Pulmonary artery endothelial cell (primary cell): ENCODE measurements at places on chromosomes 4 and X. TPM values are rescaled to one million over a fixed set of nuclear protein-coding genes. Genes with fewer than 3 reads are reported as not detected.

- DNase-seq = no peak
These were observed 419.1 kb downstream of the TMA16 start for GRCh38 chr4:163913571-163913970.

DNA sequence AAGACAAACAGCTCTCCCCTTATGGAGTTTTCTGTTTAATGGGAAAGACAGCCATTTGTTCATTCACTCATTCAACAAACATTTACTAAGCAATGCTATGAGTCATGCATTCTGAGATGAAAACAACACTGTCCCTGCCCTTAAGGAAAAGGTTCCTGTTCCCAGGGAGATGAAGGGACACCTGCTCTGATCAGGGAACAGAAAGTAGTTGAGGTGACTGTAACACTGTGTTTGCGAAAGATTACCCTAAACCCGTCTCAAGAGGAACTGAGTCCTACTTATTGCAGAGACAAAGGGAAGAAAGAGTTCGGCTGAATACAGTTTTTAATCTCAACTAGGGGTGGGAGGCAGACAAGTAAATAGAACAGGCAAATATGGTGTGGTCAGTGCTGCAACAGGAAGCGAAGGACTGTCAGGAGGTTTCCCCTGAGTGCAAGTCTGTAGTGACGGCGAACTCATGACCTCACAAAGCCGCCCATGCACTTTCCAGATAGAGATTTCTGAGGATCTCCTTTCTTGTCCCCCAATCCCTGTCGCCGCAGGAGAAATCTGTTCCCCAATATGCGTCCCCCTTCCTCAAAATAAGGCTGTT, 712 bp downstream of the STX18 start:
- no peak for DNase-seq

GRCh38 chr4:178320003-178320402, 877.8 kb upstream of the AGA start:
- no peak for DNase-seq

DNA sequence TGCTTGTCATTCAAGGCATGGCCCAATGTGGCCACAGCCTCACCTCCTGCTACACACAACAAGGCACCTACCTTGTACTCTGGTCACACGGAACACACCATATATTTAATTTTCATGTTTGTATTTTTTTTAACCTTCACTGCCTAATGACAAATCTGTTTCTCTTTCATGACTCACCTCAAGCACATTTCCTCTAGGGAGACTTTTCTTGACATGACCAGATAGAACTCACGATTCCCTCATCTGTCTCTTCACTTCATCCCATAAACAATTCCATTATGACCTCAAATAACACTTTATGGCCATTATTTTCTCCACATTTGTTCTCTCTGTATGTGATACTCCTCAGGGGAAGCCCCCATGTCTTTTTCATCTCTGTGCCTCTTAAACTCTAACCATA, 11.1 kb downstream of the DRP2 start:
- no peak for DNase-seq

DNA sequence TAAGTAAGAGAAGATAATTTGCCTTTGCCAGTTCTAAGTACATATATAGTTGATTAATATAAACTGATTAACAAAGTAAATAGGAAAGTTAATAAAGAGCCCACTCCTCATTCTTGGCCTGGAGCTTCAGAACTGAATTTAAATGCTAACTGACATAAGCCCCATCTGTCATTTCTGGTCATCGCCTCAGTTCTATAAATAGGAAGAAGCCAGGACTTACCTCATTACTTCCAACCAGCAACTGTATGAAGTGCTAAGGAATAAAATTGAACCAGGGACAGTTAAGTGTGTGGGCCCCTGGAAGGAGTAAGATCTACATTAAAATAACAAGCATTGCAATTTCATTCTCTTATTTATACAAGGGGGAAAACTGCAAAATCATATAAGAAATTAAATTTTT, 52.0 kb upstream of the PDLIM5 start:
- no peak for DNase-seq

- no peak for DNase-seq
These were observed 457.6 kb downstream of the KCTD8 start for GRCh38 chr4:43990963-43991362.

DNA sequence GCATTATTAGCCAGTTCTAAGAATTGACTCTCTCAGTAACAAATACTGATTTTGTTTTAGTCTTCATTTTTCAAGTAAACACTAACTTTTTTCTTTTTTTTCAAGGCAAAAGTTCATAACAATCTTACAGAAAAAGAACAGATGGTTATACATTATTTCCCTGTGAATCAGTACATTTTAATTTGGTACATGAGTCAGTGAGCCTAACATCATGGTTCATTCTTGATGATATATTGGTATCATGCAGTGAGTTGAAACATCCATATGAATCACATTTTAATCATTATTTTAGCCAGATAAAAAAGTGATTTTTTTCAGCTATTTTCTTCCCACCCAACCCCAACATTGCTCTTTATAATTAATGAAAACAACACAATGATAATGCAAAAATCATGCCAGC, 184.3 kb upstream of the TACR3 start:
- no peak for DNase-seq

DNA sequence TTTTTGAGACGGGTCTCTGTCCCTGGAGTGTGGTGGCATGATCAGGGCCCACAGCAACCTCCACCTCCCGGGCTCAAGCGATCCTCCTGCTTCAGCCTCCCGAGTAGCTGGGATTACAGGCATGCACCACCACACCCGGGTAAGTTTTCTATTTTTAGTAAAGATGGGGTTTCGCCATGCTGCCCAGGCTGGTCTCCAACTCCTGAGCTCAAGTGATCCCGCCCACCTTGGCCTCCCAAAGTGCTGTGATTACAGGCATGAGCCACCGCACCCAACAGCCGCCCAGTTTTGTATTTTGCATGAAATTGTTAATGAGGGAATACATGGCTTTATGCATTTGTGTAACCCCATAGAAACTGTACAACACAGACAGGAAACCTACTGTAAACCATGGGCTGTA, 2.8 kb upstream of the ARHGAP4 start:
- DNase-seq = no peak

- DNase-seq = no peak
These were observed 186.5 kb upstream of the RPL34 start for GRCh38 chr4:108433832-108434231.

GRCh38 chr4:32000846-32001488, 1280.8 kb downstream of the PCDH7 start:
- DNase-seq = no peak

GRCh38 chr4:8175686-8176085, 17.1 kb upstream of the ABLIM2 start:
- DNase-seq = no peak

DNA sequence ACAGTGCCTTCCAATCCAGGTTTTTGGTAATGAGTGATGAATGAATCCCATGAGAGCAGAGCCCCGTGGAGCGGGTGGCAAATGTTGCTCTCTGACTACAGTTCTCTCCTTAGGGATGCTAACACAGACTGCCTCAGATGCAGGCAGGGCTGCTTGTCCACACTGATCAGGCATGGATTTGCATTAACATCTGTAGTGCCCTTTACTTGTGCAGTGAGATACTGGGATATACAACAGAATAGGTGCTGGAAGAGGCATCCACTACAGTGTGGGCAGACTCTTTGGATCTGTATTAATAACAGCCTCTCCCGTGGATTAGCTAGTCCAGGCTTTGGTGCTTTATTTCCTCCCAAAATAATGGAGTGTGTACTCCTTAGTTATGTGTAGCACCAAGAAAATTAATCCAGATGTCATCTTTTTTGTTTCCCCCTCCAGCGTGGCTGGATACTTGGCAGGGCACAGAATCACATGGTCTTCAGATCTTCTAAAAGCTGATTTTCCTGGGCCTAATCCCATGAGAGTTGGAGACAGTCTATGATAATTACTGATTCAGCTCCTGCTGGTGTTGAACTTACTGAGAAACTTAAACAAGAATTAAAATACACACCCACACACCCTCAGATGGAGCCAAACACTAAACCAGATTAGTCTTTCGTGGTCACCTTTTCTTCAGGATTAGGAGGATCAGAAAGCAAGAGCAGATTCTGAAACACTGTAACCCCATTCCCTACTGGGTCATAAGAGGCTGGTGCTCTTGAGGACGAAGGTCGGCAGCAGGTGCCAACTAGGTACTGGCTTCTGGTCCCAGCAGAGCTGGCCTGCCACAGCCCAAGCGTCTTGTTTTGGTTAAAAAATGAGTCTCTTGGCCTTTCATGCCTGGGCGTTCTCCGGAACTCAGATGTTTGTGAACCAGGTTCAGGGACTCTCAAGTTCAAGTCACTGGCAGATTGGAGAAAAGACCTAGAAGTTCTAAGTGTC, 23.1 kb upstream of the NAP1L5 start:
- no peak for DNase-seq

DNA sequence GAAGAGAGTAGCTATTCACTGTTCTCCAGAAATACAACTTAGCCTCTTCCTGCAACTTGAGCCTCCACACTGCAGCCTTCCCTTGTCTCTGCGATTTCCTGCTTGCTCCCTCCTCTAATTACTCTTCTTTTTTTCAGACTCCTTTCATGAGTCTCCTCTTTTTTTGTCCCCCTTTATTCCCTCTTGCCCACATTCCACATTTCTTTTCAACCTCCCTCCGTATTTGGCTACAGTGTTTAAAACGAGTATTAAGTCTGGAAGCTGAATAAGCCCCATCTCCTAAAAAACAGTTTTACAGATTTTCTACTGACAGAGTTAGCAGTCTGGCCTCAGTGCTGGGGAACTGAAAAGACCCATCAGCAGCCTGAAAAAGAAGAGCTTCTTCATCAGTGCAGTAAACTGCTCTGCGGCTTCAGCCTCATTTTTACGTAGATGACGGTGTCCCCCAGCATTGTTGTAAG, 141.5 kb downstream of the TENM3 start:
- no peak for DNase-seq

DNA sequence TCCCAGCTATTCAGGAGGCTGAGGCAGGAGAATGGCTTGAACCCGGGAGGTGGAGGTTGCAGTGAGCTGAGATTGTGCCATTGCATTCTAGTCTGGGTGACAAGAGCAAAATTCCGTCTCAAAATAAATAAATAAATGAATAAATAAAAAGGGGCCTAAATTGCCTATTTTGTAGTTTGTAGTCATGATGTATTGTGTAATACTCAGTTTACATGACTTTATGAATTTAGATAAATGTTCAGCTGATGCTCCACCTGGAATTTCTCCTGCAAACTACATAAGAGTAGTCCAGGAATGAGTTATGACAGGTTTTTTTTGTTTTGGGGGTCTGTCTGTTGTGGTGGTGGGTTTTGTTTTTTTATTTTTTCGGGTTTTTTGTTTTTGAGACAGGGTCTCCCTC, 31.1 kb downstream of the RBMX start:
- no peak for DNase-seq

DNA sequence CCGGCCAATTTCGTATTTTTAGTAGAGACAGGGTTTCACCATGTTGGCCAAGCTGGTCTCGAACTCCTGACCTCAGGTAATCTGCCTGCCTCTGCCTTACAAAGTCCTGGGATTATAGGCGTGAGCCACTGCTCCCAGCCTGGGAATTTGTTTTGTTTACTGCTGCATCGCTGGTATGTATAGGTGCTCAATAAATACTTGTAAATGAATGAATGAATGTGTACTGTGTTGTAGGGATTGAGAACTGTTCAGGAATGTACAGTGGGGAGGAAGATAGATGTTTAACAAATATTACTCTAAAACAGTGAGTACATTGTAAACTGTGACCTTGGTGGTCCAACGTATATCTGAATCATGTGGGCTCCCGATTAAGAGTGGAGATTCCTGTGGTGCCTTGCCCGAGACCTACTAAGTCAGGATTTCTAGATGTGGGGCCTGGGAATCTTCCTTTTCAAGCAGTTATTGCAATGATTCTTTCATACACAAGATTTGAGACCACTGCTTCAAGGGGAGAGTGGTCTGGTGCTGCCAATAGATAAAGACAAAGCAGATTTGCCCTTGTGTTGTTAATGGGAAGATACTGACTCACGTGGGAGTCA, 41.0 kb downstream of the WWC2 start:
- no peak for DNase-seq

- no peak for DNase-seq
These were observed 75.1 kb downstream of the MXRA5 start for GRCh38 chrX:3271183-3271833.

- no peak for DNase-seq
These were observed 4.9 kb downstream of the GNRHR start for GRCh38 chr4:67749286-67749685.

- no peak for DNase-seq
These were observed 103.9 kb downstream of the PDS5A start for GRCh38 chr4:39873823-39874222.

GRCh38 chr4:105911426-105911825, 16.2 kb downstream of the NPNT start:
- no peak for DNase-seq

GRCh38 chr4:73245955-73246354, 12.6 kb downstream of the ANKRD17 start:
- no peak for DNase-seq

GRCh38 chr4:108425988-108426387, 194.4 kb upstream of the RPL34 start:
- DNase-seq = no peak

DNA sequence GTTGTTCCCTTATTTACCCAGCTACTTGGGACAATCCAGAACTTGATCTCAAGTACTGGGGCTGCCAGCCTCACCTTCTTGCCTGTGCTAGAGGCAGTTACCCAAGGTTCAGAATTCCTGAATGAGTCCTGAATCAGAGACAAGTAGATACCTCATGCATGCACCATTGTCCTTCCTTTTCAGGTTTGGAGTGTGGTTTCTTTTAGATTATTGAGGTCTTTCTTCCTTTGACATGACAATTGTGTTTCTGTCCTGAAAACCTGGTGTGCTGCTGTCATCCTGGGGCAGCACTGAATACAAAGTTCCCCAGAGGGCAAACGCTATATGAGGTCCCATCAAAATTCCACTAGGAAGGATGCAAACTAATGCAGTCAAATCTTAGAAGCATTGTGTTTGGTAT, 3.5 kb downstream of the CXCL2 start:
- DNase-seq = no peak

GRCh38 chrX:108701633-108702032, 34.7 kb downstream of the IRS4 start:
- DNase-seq = no peak

DNA sequence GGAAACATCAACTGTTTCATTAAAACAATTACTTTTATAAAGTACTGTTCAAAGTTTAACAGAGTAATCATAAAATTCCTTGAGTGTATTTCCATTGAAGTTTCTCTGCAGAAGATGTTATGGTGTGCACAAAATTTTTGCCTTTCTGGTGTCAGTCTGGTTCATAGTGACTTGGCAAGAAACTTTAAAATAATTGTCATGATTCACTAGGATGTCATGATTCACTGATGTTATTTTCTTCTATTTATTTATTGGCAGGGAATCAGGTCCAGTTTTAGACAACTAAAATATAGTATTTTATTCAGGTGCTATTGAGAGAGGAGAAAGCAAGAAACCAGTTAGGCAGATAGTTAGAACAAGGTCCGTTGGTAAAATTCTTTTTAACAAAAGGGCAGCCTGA, 3.8 kb downstream of the UGT2A1 start:
- DNase-seq = no peak

Gene ARHGEF9
- 7.1 and 9.4 TPM in 2 replicates for total RNA-seq

Gene PROM1
- 0.07 TPM in 1 of 2 replicates, not detected in the other for total RNA-seq

Gene TBC1D8B
- total RNA-seq = 4.7 and 5.3 TPM in 2 replicates

Gene TECRL
- total RNA-seq = not detected in 2 replicates

Gene CCDC110
- 0.49 and 0.73 TPM in 2 replicates for total RNA-seq

Gene FOXR2
- not detected in 2 replicates for total RNA-seq

Gene ELMOD2
- 15.9 and 16.0 TPM in 2 replicates for total RNA-seq

Gene ASB12
- not detected in 2 replicates for total RNA-seq

Gene TLR6
- 1.2 and 1.5 TPM in 2 replicates for total RNA-seq

Gene NDUFB11
- total RNA-seq = 46.0 and 58.4 TPM in 2 replicates

Gene MEPE
- not detected in 2 replicates for total RNA-seq

Gene CENPVL2
- not detected in 2 replicates for total RNA-seq

Gene SPANXC
- total RNA-seq = not detected in 2 replicates

Gene ATXN3L
- total RNA-seq = not detected in 2 replicates

Gene HPGDS
- total RNA-seq = not detected in 2 replicates

Gene HEPH
- 0.04 and 3.0 TPM in 2 replicates for total RNA-seq
